ENCODE measurements at places on chromosomes 3 and 15.
A peak's percentile ranks its signal among the peaks of the same experiment; 100 is the strongest.

DNA sequence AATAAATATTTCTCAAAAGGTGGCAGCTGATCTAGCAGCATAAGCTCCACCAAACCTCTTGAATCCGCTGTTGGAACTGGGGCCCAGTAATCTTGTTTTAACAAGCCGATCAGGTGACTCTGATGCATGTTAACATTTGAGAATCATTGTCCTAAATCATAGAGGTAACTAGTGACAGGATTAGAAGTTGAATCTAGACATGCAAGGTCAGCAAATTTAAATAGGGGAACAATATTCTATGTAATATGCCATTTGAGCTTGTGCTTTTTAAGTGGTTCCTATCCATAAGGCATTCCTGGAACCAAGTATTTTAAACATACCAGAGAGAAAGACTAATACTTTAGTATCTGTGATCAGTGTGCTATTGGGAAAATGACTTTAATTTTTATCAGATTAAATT, 412.8 kb downstream of the PYDC2 start:
- no peak for DNase-seq

DNA sequence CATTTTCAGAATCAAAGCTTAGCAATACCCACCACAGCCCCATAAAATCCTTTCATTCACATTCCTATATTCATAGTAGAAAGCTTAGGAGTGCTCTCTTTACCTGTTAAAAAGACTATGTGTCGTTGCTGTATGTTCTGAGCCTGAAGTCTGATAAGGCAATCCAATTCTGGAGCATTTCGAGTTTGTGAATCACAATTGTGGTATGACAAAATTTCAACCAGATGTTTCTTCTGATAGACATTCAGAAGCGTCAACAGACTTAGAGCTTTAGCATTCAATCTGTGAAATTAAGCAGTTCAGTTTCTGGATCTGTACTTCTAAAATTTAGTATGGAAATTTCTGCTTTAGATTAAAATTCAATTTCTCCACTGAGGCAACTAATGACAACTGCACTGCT, 58.3 kb downstream of the TASOR start:
- no peak for DNase-seq

DNA sequence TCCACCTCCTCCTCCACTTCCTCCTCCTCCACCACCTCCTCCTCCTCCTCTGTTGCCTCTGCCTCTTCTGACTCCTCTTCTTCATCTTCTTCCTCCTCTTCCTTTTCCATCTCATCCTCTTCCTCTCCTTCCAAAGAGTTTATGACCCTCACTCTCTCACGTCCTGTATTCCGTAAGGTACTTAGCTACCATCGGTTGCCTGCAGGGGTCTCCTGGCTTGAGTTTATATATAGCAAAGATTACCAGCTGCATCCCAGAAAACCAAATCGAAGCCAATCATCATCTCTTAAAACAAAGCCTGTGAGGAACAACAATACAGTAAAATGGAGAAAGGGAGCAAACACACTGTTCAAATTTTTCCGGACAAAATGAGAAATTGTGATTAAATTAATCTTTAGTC, 317.4 kb downstream of the C3orf38 start:
- DNase-seq = no peak

DNA sequence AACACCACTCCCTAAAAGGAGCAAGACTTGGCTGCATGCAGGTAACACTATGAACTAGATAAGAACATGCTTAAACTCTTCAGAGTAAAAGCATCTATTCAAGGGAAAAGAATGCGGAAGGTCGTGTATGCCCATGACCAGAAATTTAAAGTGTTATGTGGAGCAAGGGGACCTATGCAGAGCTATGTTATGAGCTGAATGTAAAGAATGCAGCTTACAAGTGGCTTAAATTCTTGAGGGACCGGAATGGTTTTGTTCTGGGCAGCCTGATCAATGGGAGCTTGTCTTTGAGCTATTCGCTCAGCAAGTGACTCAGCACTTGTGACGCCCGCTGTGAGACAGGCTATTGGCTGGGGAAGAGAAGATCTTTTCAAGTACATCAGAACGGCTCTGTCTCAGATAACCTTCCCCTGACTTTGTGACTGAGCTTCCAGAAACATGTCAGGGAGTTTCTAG, 367.5 kb upstream of the THBS1 start:
- peak; percentile 18 for DNase-seq

- no peak for DNase-seq
Observed at GRCh38 chr3:40969756-40970466, 229.4 kb upstream of the CTNNB1 start.

- DNase-seq = no peak
Observed at GRCh38 chr15:58551084-58551763, 119.4 kb downstream of the LIPC start.

DNA sequence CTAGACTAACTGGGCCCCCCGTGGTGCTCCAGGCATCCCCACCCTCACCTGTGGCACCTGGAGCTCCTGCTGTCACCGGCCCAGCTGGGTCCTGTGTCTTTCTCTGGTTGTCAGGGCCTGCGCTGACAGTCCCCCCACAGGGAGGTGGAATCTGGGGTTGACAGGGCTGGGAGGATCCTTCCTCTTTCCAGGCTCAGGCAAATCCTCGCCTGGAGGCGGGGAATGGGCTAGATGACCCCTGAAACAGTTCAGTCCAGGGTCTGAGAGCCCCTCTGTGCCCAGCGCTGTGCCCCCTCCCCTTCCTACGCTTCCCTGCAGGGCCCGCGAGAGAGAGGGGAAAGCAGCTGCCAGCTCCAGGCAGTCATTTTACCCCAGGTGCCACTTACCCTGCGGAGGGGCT, 50.1 kb upstream of the MCF2L2 start:
- DNase-seq = no peak

GRCh38 chr15:45048794-45049631, 26.0 kb downstream of the SORD start:
- DNase-seq = peak; percentile 92

DNA sequence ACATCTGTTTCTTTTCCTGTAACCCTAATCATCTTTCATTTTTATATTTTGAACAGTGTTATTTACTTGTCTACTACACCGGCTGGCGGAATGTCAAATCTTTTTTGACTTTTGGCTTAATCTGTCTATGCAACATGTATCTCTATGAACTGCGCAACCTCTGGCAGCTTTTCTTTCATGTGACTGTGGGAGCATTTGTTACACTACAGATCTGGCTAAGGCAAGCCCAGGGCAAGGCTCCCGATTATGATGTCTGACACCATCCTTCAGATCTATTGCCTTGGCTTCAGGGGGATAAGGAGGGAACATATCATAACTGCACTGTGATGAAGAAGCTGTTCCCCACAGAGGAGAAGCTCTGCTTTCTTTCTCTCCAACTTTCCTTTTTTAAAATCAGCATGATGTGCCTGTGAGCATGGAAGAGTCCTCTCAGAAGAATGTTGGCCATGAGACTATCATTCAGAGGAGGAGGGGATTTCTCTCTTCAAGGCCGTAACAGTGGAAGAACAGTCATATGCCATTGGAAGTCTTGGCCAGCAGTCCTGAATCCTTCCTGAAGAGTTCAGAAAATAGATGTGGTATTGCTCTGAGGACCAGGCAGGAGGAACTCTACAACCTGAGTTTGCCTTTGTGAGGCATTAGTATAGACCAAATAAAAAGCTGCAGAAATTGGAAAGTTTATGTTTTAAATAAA, 69.9 kb downstream of the SEC22A start:
- DNase-seq = no peak

- peak; percentile 51 for DNase-seq
Observed at GRCh38 chr3:11718637-11719405, 75.1 kb upstream of the VGLL4 start.

- no peak for DNase-seq
Observed at GRCh38 chr15:76752549-76752948, 152.6 kb downstream of the SCAPER start.

GRCh38 chr3:13750731-13751130, 129.1 kb downstream of the WNT7A start:
- DNase-seq = no peak

- DNase-seq = no peak
Observed at GRCh38 chr3:48186631-48187300, 1.5 kb downstream of the CDC25A start.

- DNase-seq = no peak
Observed at GRCh38 chr3:53768478-53769459, 77.5 kb downstream of the CHDH start.

DNA sequence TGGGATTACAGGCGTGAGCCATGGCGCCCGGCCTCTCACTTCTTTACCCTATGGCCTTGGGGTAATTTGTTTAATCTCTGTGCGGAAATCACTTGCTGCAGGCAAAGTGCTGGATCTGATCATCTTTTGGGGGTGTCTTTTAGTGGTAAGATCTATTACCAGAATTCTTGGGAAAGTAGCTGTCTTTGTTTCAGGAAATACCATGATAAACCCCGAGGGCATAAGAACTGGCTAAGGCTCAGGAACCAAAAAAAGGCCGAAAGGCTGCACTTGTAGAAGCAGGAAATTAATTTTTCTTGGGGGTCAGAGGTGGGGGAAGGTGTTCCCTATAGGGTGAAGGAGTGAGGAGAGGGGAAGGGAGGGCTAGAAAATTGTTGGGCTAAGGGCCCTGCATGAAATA, 22.7 kb upstream of the IGF2BP2 start:
- peak; percentile 40 for DNase-seq

- peak; percentile 43 for DNase-seq
Observed at GRCh38 chr3:149702691-149703441, 45.0 kb upstream of the WWTR1 start.

DNA sequence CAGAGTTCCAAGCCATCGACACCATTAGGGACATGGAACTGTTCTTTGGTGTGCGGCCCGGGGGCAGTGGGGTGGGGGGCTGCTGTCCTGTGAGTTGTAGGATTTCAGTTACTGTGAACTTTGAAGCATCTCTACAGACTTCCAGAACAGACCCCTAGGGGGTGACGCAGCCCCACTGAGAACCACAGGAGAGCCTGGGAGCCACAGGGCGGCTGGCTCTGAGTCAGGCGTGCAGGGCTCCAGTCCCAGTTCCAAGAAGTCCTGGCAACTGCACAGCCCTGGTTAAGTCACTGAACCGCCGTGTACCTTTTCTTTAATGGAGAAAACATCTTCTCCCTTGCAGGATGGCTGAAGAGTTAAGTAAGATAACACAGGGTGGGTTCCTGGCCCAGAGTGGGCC, 23.5 kb upstream of the LRTM1 start:
- peak; percentile 50 for DNase-seq

DNA sequence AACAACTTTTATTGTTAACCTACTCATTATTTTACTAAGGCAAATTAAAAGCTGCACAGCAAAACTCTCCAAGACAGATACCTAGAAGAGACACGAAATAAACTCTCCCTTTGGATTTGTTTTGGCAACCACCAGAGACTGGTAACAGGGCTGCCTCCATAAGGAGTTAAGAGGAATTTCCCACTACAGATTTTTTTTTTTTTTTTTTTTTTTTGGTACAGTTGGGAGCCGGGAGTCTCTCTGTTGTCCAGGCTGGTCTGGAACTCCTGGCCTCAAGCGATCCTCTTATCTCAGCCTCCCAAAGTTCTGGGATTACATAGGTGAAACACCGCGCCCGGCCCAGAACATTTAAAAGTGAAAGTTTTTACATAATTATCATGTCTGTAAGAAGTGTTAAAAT, 73.6 kb upstream of the VGLL4 start:
- DNase-seq = peak; percentile 67

- DNase-seq = no peak
Observed at GRCh38 chr3:189687475-189687874, 56.3 kb downstream of the TP63 start.

GRCh38 chr3:59316688-59317275, 267.0 kb upstream of the CFAP20DC start:
- no peak for DNase-seq

DNA sequence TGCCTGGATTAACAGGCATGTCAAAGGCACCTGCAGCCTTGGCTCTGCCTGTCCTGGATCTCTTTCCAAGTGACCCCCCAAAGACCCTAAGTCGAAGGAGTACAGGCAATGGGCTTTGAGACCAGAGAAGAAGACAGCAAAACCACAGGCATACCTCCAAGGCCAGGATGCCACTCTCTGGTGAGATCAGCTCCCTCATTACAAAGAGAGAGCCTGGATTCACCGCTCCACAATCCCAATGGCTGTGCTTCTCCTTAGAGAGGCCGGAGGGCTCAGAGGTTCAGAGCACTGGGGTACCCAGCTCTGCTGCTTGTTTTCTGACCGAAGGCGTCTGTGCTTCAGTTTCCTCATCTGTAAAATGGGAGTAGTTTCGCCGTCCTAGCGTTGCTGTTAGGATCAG, 154.6 kb upstream of the MEF2A start:
- DNase-seq = no peak

GRCh38 chr15:69792823-69793222, 304.9 kb downstream of the TLE3 start:
- DNase-seq = no peak

GRCh38 chr15:66777596-66778313, 75.7 kb downstream of the SMAD6 start:
- no peak for DNase-seq

DNA sequence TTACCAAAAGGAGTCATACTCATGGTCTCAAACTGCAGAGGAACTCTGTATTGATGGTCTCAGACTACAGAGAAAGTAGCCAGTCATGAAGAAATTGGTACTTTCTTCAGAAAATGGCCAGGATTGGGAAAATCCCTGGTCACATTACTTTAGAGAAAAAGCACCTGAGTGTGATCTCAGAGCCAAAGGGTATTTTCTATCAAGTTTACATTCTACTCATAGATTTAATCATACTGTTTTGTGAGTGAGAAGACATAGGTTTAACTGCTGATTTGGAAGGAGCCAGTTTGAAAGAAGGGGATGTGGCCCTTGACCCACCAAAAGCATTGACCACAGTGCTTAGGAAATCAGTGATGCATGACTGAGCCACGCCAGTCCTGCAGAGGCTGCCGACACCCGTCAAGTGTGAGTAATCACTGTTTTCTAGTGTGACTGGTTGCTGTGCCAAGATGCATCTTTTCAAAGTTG, 203.6 kb downstream of the AKAP13 start:
- no peak for DNase-seq

- peak; percentile 18 for DNase-seq
Observed at GRCh38 chr3:3191675-3192285, 12.3 kb upstream of the CRBN start.

DNA sequence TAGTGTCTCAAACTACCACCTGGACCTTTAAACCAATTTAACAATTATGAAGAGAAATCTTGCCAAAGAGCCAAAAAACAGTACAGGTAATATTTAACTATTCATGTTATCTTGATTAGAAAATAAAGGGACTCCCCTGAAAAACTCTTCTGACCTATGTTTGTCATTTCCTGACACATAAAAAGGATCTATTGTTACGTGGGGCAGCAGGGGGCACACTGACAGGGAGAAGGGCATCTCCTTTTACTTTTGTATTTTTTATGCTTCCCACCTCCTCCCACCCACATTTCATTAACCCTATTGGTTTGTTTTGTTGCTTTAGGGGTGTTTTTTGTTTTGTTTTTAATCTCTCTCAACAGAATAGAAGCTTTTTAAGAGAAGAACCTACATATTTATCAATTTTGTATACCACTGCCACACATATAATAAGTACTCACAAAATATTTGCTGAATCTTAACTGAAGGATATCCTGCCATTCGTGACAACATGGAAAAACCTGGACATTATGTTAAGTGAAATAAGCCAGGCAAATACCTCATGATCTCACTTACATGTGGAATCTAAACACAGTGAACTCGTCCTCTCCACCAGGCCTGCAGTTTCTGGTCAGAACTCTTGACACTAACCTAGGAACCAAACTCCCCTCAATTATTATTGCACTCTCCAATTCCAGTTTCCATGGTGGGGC, 17.7 kb downstream of the STAG1 start:
- no peak for DNase-seq

GRCh38 chr15:31051496-31052080, 49.9 kb downstream of the TRPM1 start:
- no peak for DNase-seq

GRCh38 chr15:66405007-66405406, 18.3 kb downstream of the MAP2K1 start:
- no peak for DNase-seq

GRCh38 chr3:34077417-34078195, 279.2 kb downstream of the PDCD6IP start:
- DNase-seq = no peak
